ENCODE measurements at places on chromosomes 4 and X. TPM values are rescaled to one million over a fixed set of nuclear protein-coding genes. Genes with fewer than 3 reads are reported as not detected.
A peak's percentile ranks its signal among the peaks of the same experiment; 100 is the strongest.

DNA sequence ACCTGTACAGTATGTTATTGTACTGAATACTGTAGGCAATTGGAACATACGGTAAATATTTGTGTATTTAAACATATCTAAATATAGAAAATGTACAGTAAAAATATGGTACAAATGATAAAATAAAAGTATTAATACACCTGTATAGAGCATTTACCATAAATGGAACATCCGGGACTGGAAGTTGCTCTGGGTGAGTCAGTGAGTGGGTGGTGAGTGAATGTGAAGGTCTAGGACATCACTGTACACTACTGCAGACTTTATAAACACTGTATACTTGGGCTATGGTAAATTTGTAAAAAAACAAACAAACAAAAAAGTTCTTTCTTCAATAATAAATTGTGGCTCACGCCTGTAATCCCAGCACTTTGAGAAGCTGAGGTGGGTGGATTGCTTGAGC lies 52.4 kb upstream of the FHL1 start:
- H3K4me3 ChIP-seq: no peak overlapping the region
- no peak for DNase-seq
- H3K36me3 ChIP-seq: no peaks in the 10 kb centered on the region

DNA sequence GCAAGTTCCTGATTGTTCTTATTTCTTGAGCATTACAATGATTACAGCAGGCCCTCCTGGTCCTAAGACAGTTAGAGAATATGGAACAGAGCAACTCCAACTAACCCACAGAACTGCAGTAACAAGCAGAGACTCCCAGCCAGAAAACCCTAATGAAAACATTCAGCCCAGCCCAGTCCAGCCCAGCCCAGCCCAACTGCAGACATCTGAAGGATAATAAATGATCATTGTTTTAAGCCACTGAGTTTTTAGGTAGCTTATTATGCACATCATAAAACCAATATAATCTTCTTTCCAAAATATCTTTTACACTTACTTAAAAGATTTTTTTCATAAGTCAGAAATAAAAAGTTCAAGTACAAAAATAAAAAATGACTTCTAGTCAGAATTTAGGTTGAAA lies 51.3 kb downstream of the SPOCK3 start:
- no peaks in the 10 kb centered on the region for H3K36me3 ChIP-seq
- DNase-seq: no peak
- H3K4me1 ChIP-seq: no peaks in the 10 kb centered on the region
- no peaks in the 10 kb centered on the region for H3K27me3 ChIP-seq
- no peak overlapping the region for H3K27ac ChIP-seq

DNA sequence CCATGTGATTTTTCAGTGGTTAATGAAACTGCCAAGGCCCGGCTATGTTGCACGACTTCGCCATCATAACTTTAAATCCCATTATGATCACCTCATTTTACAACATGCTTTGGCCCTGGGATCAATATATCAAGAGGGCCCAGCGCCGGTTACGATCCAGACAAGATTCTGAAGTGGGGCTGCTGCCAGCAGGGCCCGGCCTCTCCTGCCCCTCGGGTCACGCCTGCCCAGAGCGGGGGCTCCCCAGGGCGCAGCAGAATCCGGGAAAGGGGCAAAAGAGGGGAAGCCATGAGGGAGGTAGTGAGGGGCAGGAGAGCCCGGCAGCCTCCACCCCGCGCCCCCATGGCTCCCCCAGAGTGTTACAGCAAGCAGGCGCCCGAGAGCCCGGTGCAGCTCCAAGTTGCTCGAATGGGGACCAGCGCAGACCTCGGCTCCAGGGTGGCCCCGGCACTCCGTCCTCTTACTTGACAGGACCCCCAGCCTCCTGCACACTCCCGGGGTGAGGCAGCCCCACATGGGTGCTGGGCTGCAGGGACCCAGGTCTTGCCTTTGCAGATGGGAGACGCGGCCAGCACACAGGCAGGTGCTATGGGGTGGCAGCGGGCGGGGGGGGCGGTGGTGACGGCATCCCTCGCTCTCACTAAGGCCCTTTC lies 129.8 kb upstream of the NKX1-1 start:
- H3K4me3 ChIP-seq: no peak overlapping the region
- H3K36me3 ChIP-seq: no peaks in the 10 kb centered on the region
- H3K27ac ChIP-seq: no peak overlapping the region

DNA sequence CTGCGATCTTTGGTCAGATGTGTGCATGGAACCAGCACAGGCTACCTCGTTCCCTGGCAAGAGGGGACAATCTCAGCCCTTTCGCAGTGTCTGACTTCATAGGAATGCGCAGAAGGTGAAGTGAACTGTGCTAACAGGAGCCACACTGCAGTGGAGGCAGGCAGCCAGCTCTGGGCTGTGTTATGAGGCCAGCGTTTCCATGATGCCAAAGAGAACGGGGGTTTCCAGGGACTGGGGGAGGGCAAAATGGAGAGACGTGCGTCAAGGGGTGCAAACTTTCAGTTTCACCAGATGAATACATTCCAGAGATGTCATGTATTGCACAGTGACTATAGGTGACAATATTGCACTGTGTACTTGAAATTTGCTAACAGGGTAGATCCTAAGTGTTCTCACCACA lies 30.4 kb downstream of the CLDN34 start:
- peak; percentile 29 for DNase-seq
- H3K27ac ChIP-seq: no peak overlapping the region
- no peak overlapping the region for H3K4me3 ChIP-seq
- no peaks in the 10 kb centered on the region for H3K4me1 ChIP-seq
- no peaks in the 10 kb centered on the region for H3K27me3 ChIP-seq

GRCh38 chr4:120709991-120710390 lies 212.5 kb downstream of the PRDM5 start:
- no peak overlapping the region for H3K27ac ChIP-seq
- no peaks in the 10 kb centered on the region for H3K4me1 ChIP-seq
- H3K27me3 ChIP-seq: peaks cover 4% of the 10 kb centered on the region
- no peak for DNase-seq
- H3K4me3 ChIP-seq: no peak overlapping the region

GRCh38 chrX:107675365-107675654 lies 47.0 kb downstream of the PRPS1 start:
- DNase-seq: no peak
- no peaks in the 10 kb centered on the region for H3K27me3 ChIP-seq
- no peaks in the 10 kb centered on the region for H3K36me3 ChIP-seq
- peaks cover 65% of the 10 kb centered on the region for H3K4me1 ChIP-seq
- H3K4me3 ChIP-seq: peak overlapping the region; percentile 81
- peak overlapping the region; percentile 97 for H3K27ac ChIP-seq

DNA sequence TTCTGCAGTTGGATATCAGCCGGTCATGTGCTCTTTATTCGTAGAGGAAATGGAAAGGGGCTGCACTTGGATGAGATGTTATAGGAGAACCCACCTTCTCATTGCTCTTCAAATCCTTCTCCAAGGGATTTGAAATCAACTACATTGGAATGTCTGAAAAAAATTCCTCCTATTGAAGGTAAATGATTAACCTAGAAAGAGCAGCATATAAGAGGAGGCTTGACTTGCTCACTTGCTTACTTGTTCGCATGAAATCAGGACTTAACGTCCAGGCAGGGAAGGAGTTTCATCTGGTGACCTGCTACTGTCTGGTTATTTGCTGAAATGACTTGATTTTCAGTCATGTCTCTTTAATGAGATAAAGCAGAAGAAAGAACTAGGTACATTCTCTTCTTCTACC lies 338.4 kb upstream of the NOCT start:
- no peaks in the 10 kb centered on the region for H3K27me3 ChIP-seq
- H3K36me3 ChIP-seq: no peaks in the 10 kb centered on the region
- H3K4me3 ChIP-seq: no peak overlapping the region
- no peak overlapping the region for H3K27ac ChIP-seq
- no peak for DNase-seq

- no peak overlapping the region for H3K27ac ChIP-seq
- H3K4me3 ChIP-seq: no peak overlapping the region
- no peaks in the 10 kb centered on the region for H3K36me3 ChIP-seq
- no peaks in the 10 kb centered on the region for H3K27me3 ChIP-seq
Measured at GRCh38 chr4:67892905-67893304, 9.1 kb upstream of the TMPRSS11D start.

- no peak overlapping the region for H3K4me3 ChIP-seq
- no peak overlapping the region for H3K27ac ChIP-seq
- H3K36me3 ChIP-seq: no peaks in the 10 kb centered on the region
- no peaks in the 10 kb centered on the region for H3K4me1 ChIP-seq
- no peaks in the 10 kb centered on the region for H3K27me3 ChIP-seq
- no peak for DNase-seq
Measured at GRCh38 chr4:27844376-27844775, 983.7 kb downstream of the STIM2 start.

DNA sequence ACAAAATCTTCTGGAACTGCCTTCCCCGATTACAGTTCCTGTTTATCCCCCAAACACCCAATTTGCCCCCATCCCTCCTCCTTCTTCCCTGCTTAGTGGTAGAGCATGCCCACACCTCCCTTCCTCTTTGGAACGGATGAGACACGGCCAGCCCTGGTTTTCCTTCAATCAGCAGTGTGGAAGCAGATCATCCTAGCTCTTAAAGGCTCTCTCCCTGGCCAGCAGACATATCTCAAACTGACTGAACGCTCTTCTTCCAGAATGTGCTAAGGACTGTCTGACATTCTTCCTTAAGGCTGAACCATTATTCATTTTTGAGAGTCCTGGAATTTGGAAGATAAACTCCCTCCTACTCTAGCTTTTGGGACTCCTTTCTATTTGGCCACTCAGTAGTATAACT lies 161.1 kb downstream of the TRIML1 start:
- H3K36me3 ChIP-seq: no peaks in the 10 kb centered on the region
- no peak overlapping the region for H3K27ac ChIP-seq
- no peaks in the 10 kb centered on the region for H3K4me1 ChIP-seq
- DNase-seq: no peak
- H3K27me3 ChIP-seq: no peaks in the 10 kb centered on the region

- no peak for DNase-seq
- H3K27me3 ChIP-seq: no peaks in the 10 kb centered on the region
- H3K36me3 ChIP-seq: no peaks in the 10 kb centered on the region
- no peak overlapping the region for H3K27ac ChIP-seq
- H3K4me1 ChIP-seq: no peaks in the 10 kb centered on the region
- H3K4me3 ChIP-seq: no peak overlapping the region
Measured at GRCh38 chr4:71081192-71081591, 87.7 kb downstream of the DCK start.

GRCh38 chrX:24662352-24662751 lies 15.2 kb upstream of the PCYT1B start:
- no peaks in the 10 kb centered on the region for H3K4me1 ChIP-seq
- no peak for DNase-seq
- H3K36me3 ChIP-seq: no peaks in the 10 kb centered on the region

GRCh38 chr4:14157262-14157661 lies 529.7 kb upstream of the BOD1L1 start:
- no peaks in the 10 kb centered on the region for H3K4me1 ChIP-seq
- no peaks in the 10 kb centered on the region for H3K36me3 ChIP-seq
- H3K4me3 ChIP-seq: no peak overlapping the region
- H3K27me3 ChIP-seq: no peaks in the 10 kb centered on the region
- H3K27ac ChIP-seq: no peak overlapping the region
- no peak for DNase-seq

DNA sequence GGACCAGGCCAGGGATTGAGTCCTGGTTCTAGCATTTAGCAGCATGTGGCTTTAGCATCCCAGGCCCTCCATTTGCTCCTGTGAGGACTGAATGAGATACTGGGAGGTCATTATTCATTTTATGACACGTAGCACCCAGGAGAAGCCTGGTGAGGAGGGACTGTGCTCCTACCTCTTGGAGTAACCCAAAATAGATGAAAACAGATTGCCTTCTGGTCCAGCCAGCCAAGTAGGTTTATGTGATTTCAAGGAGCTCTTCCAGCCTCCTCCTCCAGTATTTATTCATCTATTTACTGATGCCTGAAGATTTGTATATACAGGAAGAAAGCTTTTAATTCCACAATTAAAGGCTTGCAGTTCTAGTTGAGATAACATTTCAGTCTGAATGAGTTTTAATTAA lies 109.3 kb downstream of the GATB start:
- no peak for DNase-seq
- no peaks in the 10 kb centered on the region for H3K4me1 ChIP-seq
- H3K36me3 ChIP-seq: no peaks in the 10 kb centered on the region
- H3K27me3 ChIP-seq: no peaks in the 10 kb centered on the region
- no peak overlapping the region for H3K27ac ChIP-seq

GRCh38 chr4:173281406-173282255 lies 52.5 kb downstream of the HMGB2 start:
- H3K27me3 ChIP-seq: no peaks in the 10 kb centered on the region
- no peak overlapping the region for H3K27ac ChIP-seq
- DNase-seq: no peak
- H3K4me1 ChIP-seq: no peaks in the 10 kb centered on the region
- H3K4me3 ChIP-seq: no peak overlapping the region
- no peaks in the 10 kb centered on the region for H3K36me3 ChIP-seq

GRCh38 chrX:41960142-41960541 lies 36.8 kb upstream of the CASK start:
- no peak overlapping the region for H3K27ac ChIP-seq

GRCh38 chrX:71224098-71224708 lies 1.2 kb downstream of the GJB1 start:
- H3K27ac ChIP-seq: no peak overlapping the region
- no peaks in the 10 kb centered on the region for H3K4me1 ChIP-seq
- no peaks in the 10 kb centered on the region for H3K36me3 ChIP-seq
- H3K4me3 ChIP-seq: no peak overlapping the region

GRCh38 chrX:10054396-10054795 lies 87.2 kb downstream of the CLDN34 start:
- no peak overlapping the region for H3K27ac ChIP-seq
- DNase-seq: no peak
- no peak overlapping the region for H3K4me3 ChIP-seq
- no peaks in the 10 kb centered on the region for H3K36me3 ChIP-seq
- H3K4me1 ChIP-seq: no peaks in the 10 kb centered on the region

LARP7 gene
- polyA plus RNA-seq: 37.1 TPM

CDKL5 gene
- polyA plus RNA-seq: 1.3 TPM

EVC2 gene
- 0.31 TPM for polyA plus RNA-seq

CCSER1 gene
- polyA plus RNA-seq: not detected

GJB1 gene
- polyA plus RNA-seq: not detected

DDIT4L gene
- polyA plus RNA-seq: not detected

CXCL11 gene
- polyA plus RNA-seq: not detected

ASMT gene
- 0.35 TPM for polyA plus RNA-seq

CXCL5 gene
- not detected for polyA plus RNA-seq

PLAC1 gene
- polyA plus RNA-seq: not detected

ANKRD37 gene
- polyA plus RNA-seq: 9.5 TPM

USP17L18 gene
- polyA plus RNA-seq: not detected

PRSS12 gene
- polyA plus RNA-seq: 0.03 TPM

EDA gene
- polyA plus RNA-seq: 0.69 TPM
